ENCODE measurements at places on chromosomes 6 and 20. TPM values are rescaled to one million over a fixed set of nuclear protein-coding genes. Genes with fewer than 3 reads are reported as not detected.

- H3K36me3 ChIP-seq: no peaks in the 10 kb centered on the region
- H3K27ac ChIP-seq: no peak overlapping the region
- H3K4me1 ChIP-seq: no peaks in the 10 kb centered on the region
- no peak overlapping the region for H3K4me3 ChIP-seq
Observed at GRCh38 chr6:53564401-53565065, 19.6 kb upstream of the GCLC start.

GRCh38 chr6:44250718-44251123 is 3.8 kb downstream of the HSP90AB1 start:
- H3K36me3 ChIP-seq: peaks cover 21% of the 10 kb centered on the region
- peaks cover 9% of the 10 kb centered on the region for H3K4me1 ChIP-seq
- H3K4me3 ChIP-seq: no peak overlapping the region
- no peak for DNase-seq

- H3K4me1 ChIP-seq: no peaks in the 10 kb centered on the region
- no peak for DNase-seq
Observed at GRCh38 chr20:63016514-63017075, 9.8 kb upstream of the BHLHE23 start.

- peak overlapping the region; percentile 41 for H3K27ac ChIP-seq
- H3K4me1 ChIP-seq: peaks cover 26% of the 10 kb centered on the region
- H3K27me3 ChIP-seq: no peaks in the 10 kb centered on the region
- DNase-seq: peak; percentile 90
- H3K4me3 ChIP-seq: no peak overlapping the region
Observed at GRCh38 chr20:62350098-62350628, 16.9 kb downstream of the LAMA5 start.

DNA sequence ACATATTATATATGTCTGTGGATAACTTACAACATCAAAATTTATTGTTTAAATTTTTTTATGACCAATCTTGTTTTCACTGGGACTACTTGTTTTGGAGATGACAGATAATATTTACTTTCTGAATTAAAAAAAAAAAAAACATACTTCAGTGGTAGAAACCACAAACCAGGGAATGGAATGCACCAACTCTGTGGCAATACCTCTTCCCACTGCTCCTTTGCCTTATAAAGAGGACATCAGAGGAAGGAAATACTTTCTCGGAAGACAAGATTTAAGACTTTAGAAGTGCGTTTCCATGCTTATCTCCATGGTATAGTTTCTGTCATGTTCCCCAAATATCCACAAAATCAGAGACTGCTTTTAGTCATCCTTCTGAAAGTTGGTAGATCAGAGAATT is 1241.1 kb upstream of the EYS start:
- H3K4me1 ChIP-seq: no peaks in the 10 kb centered on the region
- H3K27me3 ChIP-seq: no peaks in the 10 kb centered on the region
- no peaks in the 10 kb centered on the region for H3K36me3 ChIP-seq
- DNase-seq: no peak
- H3K4me3 ChIP-seq: no peak overlapping the region

- H3K27ac ChIP-seq: no peak overlapping the region
- H3K4me1 ChIP-seq: no peaks in the 10 kb centered on the region
- DNase-seq: no peak
- H3K4me3 ChIP-seq: no peak overlapping the region
Observed at GRCh38 chr20:45187693-45188092, 13.0 kb downstream of the PI3 start.

DNA sequence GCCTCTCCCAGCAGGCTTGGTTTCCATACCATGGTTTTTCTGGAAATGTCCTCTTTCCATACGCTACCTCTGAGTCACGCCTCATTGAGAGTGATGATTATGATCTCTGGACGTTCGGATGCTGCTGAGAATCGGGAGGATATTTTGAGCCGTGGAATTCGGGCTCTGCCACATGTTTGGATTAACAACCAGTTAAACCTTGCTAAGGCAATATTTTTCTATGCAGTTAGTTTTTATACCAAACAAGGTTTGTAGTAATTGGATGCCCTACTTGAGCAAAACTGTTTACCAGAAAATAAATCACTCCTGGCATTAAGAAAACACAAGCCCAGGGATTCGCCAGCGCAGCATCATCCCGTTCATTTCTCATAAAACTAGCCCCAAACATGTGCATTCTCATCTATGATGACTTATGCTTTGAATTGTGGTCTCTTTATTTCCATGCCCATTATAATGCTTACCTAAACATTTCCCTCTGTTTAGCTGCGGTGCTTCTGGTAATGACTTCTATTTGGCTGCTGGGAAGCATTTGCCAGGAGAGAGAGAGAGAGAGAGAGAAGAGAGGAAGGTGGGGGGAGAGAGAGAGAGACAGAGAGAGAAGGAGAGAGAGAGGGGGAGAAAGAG is 198.9 kb downstream of the CLIC5 start:
- no peak for DNase-seq
- no peaks in the 10 kb centered on the region for H3K4me1 ChIP-seq
- no peaks in the 10 kb centered on the region for H3K36me3 ChIP-seq
- peak overlapping the region; percentile 7 for H3K27ac ChIP-seq

DNA sequence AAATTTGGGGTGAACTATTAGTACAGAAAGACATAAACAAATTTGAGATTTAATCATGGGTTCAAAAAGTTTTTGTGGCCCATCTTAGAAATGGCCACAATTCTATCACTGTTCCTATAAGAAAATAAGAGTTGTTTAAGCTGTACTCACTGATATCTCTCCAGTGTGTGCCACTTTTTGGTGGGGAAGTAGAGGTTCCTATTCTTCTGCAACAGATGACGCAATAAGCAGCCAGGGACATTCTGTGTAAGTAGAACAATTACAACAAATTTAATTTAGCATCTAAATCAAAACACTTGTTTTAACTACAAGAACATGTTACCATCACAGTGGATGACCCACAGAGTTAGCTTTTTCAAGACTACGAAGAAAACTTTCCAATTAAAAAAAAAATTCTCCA is 9.9 kb downstream of the SERAC1 start:
- no peaks in the 10 kb centered on the region for H3K27me3 ChIP-seq
- no peak overlapping the region for H3K4me3 ChIP-seq
- H3K36me3 ChIP-seq: no peaks in the 10 kb centered on the region
- H3K27ac ChIP-seq: no peak overlapping the region

- H3K27me3 ChIP-seq: no peaks in the 10 kb centered on the region
- no peak overlapping the region for H3K4me3 ChIP-seq
Observed at GRCh38 chr6:11851387-11851786, 72.8 kb upstream of the ADTRP start.

GRCh38 chr6:125859727-125860126 is 69.0 kb downstream of the NCOA7 start:
- no peaks in the 10 kb centered on the region for H3K4me1 ChIP-seq
- H3K27me3 ChIP-seq: no peaks in the 10 kb centered on the region
- no peak overlapping the region for H3K4me3 ChIP-seq
- H3K36me3 ChIP-seq: no peaks in the 10 kb centered on the region
- H3K27ac ChIP-seq: no peak overlapping the region

- H3K27me3 ChIP-seq: peaks cover 8% of the 10 kb centered on the region
- DNase-seq: no peak
- H3K4me1 ChIP-seq: no peaks in the 10 kb centered on the region
- no peaks in the 10 kb centered on the region for H3K36me3 ChIP-seq
- H3K27ac ChIP-seq: no peak overlapping the region
Observed at GRCh38 chr6:27617046-27617687, 144.3 kb upstream of the ZNF184 start.

GRCh38 chr6:147643341-147644200 is 135.1 kb downstream of the SAMD5 start:
- no peaks in the 10 kb centered on the region for H3K27me3 ChIP-seq
- no peak for DNase-seq
- no peaks in the 10 kb centered on the region for H3K36me3 ChIP-seq
- no peak overlapping the region for H3K27ac ChIP-seq

DNA sequence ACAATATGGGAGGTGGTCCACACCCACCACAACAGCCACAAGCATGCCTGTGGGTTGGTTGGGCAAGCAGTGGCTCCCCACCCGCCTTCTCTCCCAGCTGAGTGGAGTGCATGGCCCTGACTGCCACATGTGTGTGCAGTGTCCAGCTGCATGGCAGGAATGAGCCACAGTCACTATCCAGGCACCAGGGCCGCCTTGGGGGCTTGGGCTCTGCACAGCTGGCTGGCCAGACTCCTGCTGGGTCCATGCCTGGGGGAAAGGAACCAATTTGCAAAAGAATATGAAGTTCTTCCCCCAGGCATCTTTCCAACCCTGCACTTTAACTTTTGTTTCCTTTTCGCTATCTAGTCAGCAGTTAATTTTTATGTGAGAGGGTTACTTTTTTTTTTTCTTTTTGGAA is 11.6 kb upstream of the ASCC3 start:
- H3K4me1 ChIP-seq: no peaks in the 10 kb centered on the region
- no peak for DNase-seq
- no peak overlapping the region for H3K4me3 ChIP-seq
- H3K27ac ChIP-seq: no peak overlapping the region
- no peaks in the 10 kb centered on the region for H3K27me3 ChIP-seq

DNA sequence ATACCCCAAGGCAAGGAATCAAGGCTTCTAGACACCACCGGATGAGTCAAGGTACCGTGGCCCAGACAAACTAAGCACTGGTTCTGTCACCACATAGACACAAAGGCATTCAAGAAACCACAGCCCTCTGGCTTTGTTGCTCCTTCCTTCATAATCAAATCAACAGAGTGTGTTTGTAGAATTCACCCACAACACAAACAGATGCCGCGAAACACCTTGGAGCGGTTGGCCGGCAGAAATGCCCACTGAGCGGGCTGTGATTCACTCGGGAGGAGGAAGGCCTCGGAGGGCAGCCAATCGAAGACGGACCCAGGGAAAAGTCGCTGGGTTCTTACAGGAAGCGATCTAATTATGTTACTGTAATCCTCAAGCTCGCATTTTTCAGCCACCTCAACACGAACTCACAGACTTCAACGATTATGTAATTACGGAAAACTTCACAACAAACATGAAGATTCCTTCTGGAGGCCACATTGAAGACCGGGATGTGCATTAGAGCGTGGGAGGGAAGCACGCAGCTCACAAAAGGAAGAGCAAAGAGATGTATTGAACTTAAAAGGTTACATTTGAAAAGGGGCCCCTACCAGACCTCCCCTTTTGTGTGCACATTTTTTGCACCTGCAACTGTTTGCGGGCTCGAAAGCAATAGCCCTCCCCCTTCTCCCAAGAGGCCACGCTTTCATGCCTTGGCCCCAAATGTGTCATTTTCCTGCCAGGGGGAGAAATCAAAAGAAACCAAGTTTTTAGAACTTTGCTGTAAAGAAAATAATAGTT is 184.7 kb upstream of the PREP start:
- H3K4me1 ChIP-seq: no peaks in the 10 kb centered on the region
- H3K36me3 ChIP-seq: no peaks in the 10 kb centered on the region
- DNase-seq: no peak
- H3K27me3 ChIP-seq: no peaks in the 10 kb centered on the region
- no peak overlapping the region for H3K27ac ChIP-seq

- no peak overlapping the region for H3K27ac ChIP-seq
- no peak for DNase-seq
- H3K4me1 ChIP-seq: no peaks in the 10 kb centered on the region
- H3K4me3 ChIP-seq: no peak overlapping the region
Observed at GRCh38 chr20:9397928-9398327, 116.5 kb upstream of the LAMP5 start.

- no peaks in the 10 kb centered on the region for H3K4me1 ChIP-seq
- H3K36me3 ChIP-seq: no peaks in the 10 kb centered on the region
- H3K4me3 ChIP-seq: no peak overlapping the region
Observed at GRCh38 chr20:51434580-51435247, 107.8 kb downstream of the NFATC2 start.

- no peak overlapping the region for H3K27ac ChIP-seq
- no peaks in the 10 kb centered on the region for H3K27me3 ChIP-seq
- no peak for DNase-seq
- H3K4me3 ChIP-seq: no peak overlapping the region
- H3K36me3 ChIP-seq: no peaks in the 10 kb centered on the region
Observed at GRCh38 chr6:88119769-88120168, 46.4 kb downstream of the CNR1 start.

DNA sequence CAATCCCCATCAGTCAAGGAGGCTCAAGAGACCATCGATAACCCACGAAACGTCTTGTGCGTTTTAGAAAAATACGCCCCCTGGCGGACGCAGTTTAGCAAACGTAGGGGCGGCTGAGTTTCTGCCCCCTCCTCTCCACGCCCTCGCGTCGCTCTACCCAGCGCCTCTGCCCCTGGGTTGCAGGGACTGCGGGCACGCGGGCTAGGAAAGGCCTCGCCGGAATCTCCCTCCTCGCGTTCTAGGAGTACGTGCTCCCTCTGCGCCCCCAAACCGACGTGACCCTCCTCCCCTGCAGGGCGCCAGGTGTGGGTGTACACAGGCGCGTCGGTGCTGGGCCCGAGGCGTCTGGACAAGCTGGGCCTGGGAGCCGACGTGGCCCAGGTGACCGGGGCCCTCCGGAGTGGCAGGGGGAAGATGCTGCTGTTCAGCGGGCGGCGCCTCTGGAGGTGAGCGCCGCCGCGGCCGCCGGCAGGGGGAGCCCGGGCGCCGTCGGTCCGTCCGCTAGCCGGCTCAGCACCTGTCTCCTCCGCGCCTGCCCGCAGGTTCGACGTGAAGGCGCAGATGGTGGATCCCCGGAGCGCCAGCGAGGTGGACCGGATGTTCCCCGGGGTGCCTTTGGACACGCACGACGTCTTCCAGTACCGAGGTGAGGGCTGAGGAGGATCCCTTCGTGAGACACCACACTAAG is 5.3 kb downstream of the MMP9 start:
- no peaks in the 10 kb centered on the region for H3K36me3 ChIP-seq
- H3K4me3 ChIP-seq: no peak overlapping the region
- no peak for DNase-seq

- H3K27ac ChIP-seq: no peak overlapping the region
- no peak overlapping the region for H3K4me3 ChIP-seq
- no peaks in the 10 kb centered on the region for H3K27me3 ChIP-seq
- H3K36me3 ChIP-seq: no peaks in the 10 kb centered on the region
- DNase-seq: no peak
- no peaks in the 10 kb centered on the region for H3K4me1 ChIP-seq
Observed at GRCh38 chr6:119952696-119953095, 603.1 kb upstream of the MAN1A1 start.

DNA sequence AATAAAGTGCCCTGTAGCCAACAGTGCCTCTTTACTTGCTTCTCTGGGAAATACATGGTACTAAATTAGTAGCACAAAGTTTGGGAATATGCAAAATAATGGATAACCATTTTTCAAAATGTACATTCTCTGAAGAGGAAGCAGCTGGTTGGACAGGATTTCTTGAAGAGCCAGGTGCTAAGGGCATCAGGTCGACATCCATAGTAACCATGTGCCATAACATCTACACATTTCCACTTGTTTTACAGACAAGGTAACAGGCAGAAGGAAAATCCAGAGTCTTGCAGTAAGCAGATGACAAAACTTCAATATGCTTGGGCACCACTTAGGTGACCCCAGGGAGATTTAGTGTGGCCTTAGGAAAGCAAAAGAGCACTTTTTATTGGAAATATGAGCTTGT is 36.5 kb upstream of the SMIM28 start:
- H3K4me1 ChIP-seq: no peaks in the 10 kb centered on the region
- H3K4me3 ChIP-seq: no peak overlapping the region
- H3K27ac ChIP-seq: no peak overlapping the region
- DNase-seq: no peak

- H3K36me3 ChIP-seq: no peaks in the 10 kb centered on the region
- no peaks in the 10 kb centered on the region for H3K4me1 ChIP-seq
- no peak overlapping the region for H3K4me3 ChIP-seq
- no peak for DNase-seq
- H3K27me3 ChIP-seq: no peaks in the 10 kb centered on the region
- H3K27ac ChIP-seq: no peak overlapping the region
Observed at GRCh38 chr6:27477318-27478013, 4.6 kb upstream of the ZNF184 start.

Gene MAP7
- 45.2 TPM for total RNA-seq

Gene TRIM31
- total RNA-seq: not detected

Gene XKR7
- total RNA-seq: not detected

Gene NHLRC1
- total RNA-seq: 2.7 TPM

Gene ORC3
- 18.5 TPM for total RNA-seq

Gene BPIFA1
- total RNA-seq: not detected
